ENCODE measurements at places on chromosomes 3 and 15. TPM values are rescaled to one million over a fixed set of nuclear protein-coding genes. Genes with fewer than 3 reads are reported as not detected.

EHHADH gene
- total RNA-seq = 2.9 TPM

FBXW12 gene
- total RNA-seq = not detected

CPEB1 gene
- total RNA-seq = 3.3 TPM

ZNF660 gene
- not detected for total RNA-seq

A4GNT gene
- total RNA-seq = not detected

SENP5 gene
- 5.3 TPM for total RNA-seq

CD96 gene
- not detected for total RNA-seq

KCNH8 gene
- total RNA-seq = not detected

SCG5 gene
- total RNA-seq = 1.9 TPM
